ENCODE measurements at places on chromosomes 6 and 20.

GRCh38 chr6:111959766-111960165, 86.5 kb upstream of the FYN start:
- DNase-seq = no peak

GRCh38 chr20:19129976-19130612, 82.3 kb upstream of the SLC24A3 start:
- DNase-seq = no peak

GRCh38 chr6:138222901-138223546, 4.7 kb upstream of the PBOV1 start:
- DNase-seq = no peak

DNA sequence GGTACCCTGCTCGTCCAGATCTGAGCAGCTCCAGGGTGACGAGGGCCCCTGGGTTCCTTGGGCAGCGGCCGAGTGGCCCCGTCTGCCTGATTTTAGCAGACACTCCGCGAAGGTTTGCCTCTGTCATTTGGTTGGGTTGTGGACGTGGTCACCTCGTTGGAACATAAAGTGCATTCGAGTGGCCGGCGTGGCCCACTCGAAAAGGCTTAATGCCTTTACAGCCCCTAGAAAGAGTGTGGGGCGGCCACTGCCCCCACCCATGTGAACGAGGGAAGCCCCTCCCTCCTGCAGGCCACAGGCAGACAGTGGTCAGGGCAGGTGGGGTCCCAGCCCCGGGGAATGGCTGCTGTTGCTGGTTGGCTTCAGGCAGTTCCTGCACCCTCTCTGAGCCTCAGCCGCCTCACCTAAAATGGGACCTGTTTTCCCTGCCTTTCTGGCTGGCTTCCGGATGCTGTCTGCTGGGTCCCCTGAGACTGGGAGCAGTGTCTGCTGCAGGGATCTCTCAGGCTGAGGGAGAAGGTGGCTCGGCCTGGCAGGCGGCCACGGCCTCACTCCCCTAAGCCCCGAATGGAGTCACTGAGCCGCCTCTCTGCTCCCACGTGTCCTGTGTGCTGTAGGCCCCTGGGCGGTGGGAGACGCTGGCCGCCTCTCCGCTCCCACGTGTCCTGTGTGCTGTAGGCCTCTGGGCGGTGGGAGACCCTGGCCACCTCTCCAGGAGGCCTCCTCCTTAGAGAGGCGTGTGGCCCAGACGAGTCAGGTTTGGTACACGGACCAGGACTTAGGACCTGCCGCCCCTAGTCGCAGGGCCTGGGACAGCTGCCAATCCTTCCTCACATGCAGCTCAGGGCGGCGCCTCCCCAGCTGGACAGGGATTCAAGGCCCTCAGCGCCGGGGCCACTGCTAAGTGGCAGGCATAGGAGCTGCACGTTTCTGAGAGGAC, 233.0 kb downstream of the ERMARD start:
- no peak for DNase-seq

DNA sequence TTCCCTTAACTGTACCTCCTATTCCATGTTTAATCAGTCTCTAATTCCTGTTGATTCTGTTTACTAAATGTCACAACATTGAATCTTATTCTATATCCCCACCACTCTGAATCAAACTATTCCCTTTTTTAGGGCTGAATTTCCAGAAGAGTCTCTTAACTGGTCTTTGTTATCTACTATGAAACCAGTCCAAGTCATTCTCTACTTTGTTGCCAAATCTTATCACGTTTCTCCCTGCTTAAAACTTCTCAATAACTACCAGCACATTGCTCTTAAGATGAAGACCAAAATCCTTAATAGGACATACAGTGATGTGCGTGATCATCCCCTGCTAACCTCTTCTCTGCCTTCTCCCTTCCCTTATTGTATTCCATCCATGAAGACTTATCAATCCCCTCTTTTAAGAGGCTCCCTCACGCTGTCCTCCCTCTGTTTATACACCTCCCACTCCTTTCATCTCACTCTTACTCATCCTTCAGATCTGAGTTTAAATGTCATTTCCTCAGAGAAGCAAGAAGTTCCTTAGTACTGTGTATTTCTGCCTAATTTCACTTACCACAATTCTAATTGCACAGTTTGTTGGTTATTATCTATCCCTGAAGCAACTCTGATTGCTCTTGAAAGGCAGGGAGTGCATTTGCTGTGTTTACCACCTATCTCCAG, 143.0 kb upstream of the AHI1 start:
- no peak for DNase-seq

DNA sequence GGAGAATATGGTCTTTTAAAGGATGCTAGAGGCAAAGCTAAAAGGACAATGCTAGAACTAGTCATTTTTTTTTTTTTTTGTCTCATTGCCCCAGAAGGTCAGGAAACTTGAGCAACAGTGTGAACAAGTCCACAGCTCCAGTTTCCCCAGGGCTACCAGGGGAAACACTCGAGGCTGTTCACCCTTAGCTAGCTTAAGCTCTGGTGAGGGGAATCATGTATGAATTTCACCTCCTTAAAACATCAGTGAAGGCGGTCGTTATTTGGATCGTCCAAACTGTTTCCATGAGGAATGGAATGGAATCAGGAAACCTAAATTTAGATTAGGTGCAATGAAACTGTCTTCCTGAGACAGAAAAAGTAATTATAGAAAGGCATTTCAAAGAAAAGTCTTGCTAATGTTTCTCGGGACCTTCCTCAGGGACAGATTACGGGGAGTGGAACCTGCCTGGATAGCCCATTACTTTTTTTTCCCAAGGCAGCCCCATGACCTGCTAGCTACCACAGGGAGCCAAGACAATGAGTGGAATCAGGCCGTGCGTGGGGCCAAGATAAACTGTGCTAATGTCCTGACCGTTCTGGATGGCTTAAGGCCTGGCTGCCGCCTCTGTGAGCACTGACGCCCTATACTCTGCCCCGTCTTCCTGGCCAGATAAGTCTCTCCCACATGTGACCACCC, 164.8 kb upstream of the SGK1 start:
- no peak for DNase-seq

DNA sequence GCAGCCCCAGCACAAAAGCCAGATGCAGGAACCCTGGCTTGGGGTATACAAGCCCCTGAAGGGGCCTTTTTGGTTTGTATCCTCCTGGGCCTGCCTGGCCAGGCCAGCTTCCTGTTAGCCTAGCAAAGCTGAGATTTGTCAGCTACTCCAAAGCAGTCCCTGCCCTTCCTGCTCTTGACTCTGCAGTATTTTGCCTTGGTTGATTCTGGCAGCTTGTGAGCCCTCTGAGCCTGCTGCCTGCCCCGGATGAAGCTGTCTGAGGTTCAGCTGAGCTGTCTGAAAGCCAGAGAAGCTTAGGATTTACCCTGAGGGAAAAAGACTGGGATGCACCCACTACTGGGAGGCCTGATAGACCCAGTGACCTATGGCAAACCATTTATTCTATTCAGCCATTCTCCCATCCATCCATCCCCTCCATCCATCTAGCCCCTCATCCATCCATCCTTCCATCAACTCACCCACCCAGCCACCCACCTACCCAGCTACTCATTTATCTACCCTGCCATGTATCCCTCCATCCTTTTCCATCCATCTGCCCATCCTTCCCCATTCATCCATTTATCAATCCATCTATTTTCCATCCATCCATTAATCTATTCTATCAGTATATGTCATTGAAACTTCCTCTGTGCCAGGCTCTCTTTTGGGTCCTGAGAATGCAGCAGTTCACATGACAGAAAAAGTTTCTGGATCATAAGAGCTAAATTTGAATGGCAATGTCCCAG, 307.5 kb downstream of the DHX35 start:
- DNase-seq = no peak

GRCh38 chr6:10412461-10413261, 2.2 kb downstream of the TFAP2A start:
- no peak for DNase-seq

- DNase-seq = peak; percentile 9
These were observed 4.3 kb downstream of the MTCL3 start for GRCh38 chr6:127514773-127515227.

GRCh38 chr20:38827770-38828281, 22.3 kb downstream of the PPP1R16B start:
- DNase-seq = no peak

DNA sequence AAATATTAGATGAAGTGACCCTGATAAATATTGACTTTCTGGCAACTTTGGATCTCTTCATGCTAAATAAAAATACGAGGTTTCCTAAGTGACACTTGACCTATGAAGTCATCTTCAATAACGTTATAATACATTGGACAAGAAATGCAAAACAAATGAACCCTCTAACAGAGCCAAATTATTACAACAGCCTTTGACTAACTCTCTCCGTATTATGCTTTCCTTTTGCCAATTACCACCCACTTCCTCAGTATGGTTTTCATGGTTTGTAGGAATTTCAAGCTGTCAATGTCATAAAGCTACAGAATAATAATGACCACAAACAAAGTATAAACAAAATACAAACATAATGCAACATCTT, 210.5 kb downstream of the MOXD1 start:
- DNase-seq = no peak

- no peak for DNase-seq
These were observed 17.6 kb upstream of the CTAGE9 start for GRCh38 chr6:131728296-131728939.

GRCh38 chr6:151060766-151061531, 178.8 kb upstream of the AKAP12 start:
- no peak for DNase-seq

DNA sequence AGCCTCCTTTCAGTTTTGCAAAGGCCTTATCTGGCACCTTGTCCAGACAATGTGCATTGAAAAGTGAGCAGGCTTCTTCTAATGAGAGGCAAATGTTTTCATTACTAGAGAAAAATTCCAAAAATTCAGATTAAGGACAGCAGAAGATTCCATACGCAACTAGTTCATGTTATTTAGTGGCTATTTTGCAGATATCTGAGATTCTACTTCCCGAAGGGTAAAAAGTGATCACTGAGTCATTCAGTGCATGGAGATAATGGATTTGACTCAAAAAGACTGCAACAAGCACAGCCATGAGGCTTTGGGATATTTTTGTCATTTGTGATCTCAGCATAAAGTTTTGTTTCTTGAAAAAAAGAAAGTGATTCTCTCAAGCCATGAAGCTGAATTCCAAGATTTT, 29.9 kb downstream of the METTL24 start:
- DNase-seq = no peak

- no peak for DNase-seq
These were observed 124.7 kb upstream of the KCNQ5 start for GRCh38 chr6:72497186-72497585.

DNA sequence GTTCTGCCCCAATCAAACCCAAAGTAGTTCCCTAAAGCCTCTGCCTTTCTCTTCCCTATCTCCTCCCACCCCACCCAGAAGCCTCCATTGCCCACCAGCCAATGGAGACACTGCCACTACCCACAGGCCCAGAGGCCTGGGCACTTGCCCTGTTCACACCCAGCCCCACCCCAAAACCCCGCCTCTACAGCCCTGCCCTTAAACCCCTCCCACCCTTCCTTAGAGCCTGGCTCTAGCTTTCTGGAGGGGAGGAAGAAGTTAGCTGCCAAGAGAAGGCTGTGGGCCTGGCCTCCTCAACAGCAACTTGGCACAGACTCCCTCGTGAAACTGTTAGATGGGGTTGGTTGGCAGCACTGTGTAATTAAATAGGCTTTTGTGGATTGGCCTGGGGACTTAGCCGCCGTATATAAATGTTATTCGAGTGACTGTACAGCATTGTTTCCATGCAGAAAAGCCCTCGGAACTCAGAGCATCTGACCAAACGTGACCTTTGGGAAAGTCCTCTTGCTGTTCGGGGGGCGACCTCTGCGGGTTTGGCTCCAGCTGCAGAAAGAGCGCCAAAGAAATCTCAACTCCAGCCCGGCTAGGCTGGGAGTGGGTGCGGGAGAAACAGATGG, 31.4 kb downstream of the COL11A2 start:
- no peak for DNase-seq

- no peak for DNase-seq
These were observed 83.7 kb upstream of the MPC1 start for GRCh38 chr6:166466178-166467122.

- no peak for DNase-seq
These were observed 2.3 kb upstream of the GMPR start for GRCh38 chr6:16236009-16236501.

- DNase-seq = no peak
These were observed 24.9 kb downstream of the ITCH start for GRCh38 chr20:34388000-34388399.

GRCh38 chr6:34517461-34517881, 38.7 kb downstream of the SPDEF start:
- no peak for DNase-seq

DNA sequence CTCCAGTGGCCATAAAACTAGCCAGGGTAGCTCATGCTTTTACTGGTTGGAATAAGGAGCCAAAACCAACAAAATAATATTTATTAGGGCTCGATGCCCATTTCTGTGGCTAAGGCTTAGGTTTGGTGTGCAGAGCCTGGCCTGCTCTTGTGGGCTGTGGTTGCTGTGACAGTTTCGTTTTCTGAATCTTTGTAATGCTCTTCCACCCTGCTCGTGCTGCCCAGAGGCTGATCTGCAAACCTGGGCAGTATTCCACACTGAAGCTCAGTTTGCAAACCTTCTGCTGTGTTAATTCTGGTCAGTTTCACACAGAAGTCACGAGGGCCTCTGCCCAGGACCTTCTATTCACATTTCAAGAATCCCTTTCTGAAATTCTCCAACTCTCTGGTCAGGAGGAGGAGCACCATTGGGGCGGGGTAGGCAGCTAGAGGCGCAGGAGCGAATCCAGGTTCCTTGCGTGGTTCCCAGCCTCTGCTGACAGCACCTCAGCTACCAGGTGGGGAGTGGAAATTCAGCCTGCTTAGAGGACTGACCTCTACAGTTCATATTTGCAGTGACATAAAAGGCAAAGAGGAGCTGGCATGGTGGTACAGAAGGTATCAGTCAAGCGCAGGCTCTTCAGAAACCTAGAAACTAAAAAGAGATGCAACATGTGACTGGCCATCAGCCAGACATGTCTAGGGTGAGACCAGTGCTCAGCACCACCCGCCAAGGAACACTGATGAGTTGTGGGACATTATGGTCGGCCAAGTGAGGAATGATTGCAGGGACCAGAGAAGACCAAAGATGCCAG, 14.3 kb upstream of the C20orf144 start:
- DNase-seq = no peak

GRCh38 chr6:82917346-82918064, 148.1 kb downstream of the UBE3D start:
- DNase-seq = no peak

DNA sequence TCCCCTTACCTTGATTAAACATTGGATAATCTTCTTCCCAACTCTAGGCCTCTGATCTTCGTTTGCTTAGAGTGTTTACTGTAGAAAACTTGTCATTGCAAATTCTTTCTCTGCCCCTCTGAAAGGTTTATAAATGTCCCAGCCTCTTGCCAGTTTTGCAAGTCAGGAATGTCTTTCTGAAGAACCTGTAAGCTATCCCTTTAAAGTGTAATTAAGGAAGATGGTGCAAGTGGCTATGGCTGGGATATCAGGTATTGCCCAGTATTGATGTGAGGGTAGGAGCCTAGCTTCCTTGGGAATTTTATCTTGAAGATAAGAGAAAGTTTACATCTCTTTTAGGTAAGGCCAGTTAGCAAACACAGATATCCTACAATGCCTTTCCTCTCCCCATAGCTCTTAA, 211.0 kb upstream of the RIMS1 start:
- DNase-seq = no peak

- no peak for DNase-seq
These were observed 233.5 kb upstream of the TAB2 start for GRCh38 chr6:149084026-149084425.

All from CD4-positive, alpha-beta T cell treated with Interferon gamma for 1 hour (primary cell).